Endothelial cell of umbilical vein (primary cell): ENCODE measurements at places on chromosomes 6 and 20. TPM values are rescaled to one million over a fixed set of nuclear protein-coding genes. Genes with fewer than 3 reads are reported as not detected.

TP53INP2 gene
- 30.5 and 36.4 TPM in 2 replicates for total RNA-seq

SULF2 gene
- total RNA-seq, result 140 and 160 TPM in 2 replicates

NT5E gene
- 48.2 and 115 TPM in 2 replicates for total RNA-seq

CALHM6 gene
- total RNA-seq, result not detected in 2 replicates

TMEM200A gene
- 0.74 and 0.75 TPM in 2 replicates for total RNA-seq

IL17F gene
- not detected in 2 replicates for total RNA-seq

DTNBP1 gene
- 21.8 and 24.3 TPM in 2 replicates for total RNA-seq

HRH3 gene
- total RNA-seq, result not detected in 2 replicates

PPP1R16B gene
- 52.7 and 68.1 TPM in 2 replicates for total RNA-seq

POPDC3 gene
- total RNA-seq, result 1.7 and 3.1 TPM in 2 replicates

OXT gene
- total RNA-seq, result not detected in 2 replicates

FAM217A gene
- not detected in 2 replicates for total RNA-seq

DDO gene
- total RNA-seq, result not detected in 2 replicates

RNF144B gene
- total RNA-seq, result 78.3 and 97.3 TPM in 2 replicates

DXO gene
- total RNA-seq, result 18.0 and 20.7 TPM in 2 replicates

SOX18 gene
- total RNA-seq, result 175 and 211 TPM in 2 replicates

NUS1 gene
- total RNA-seq, result 33.4 and 34.3 TPM in 2 replicates

DNAJC5 gene
- total RNA-seq, result 58.7 and 60.3 TPM in 2 replicates

CSNK2A1 gene
- 134 and 142 TPM in 2 replicates for total RNA-seq

HEY2 gene
- not detected in 2 replicates for total RNA-seq

FAM83C gene
- not detected in 2 replicates for total RNA-seq

RIN2 gene
- 98.5 and 119 TPM in 2 replicates for total RNA-seq

NKX2-2 gene
- not detected in 2 replicates for total RNA-seq

POM121L2 gene
- not detected in 2 replicates for total RNA-seq

CTAGE9 gene
- total RNA-seq, result not detected in 2 replicates

TNXB gene
- 2.7 and 3.2 TPM in 2 replicates for total RNA-seq

NNAT gene
- 2.3 and 10.7 TPM in 2 replicates for total RNA-seq
